ENCODE measurements at places on chromosomes 5 and 9.
A peak's percentile ranks its signal among the peaks of the same experiment; 100 is the strongest.

GRCh38 chr5:158466191-158466590 lies 607.2 kb upstream of the CLINT1 start:
- DNase-seq: no peak

DNA sequence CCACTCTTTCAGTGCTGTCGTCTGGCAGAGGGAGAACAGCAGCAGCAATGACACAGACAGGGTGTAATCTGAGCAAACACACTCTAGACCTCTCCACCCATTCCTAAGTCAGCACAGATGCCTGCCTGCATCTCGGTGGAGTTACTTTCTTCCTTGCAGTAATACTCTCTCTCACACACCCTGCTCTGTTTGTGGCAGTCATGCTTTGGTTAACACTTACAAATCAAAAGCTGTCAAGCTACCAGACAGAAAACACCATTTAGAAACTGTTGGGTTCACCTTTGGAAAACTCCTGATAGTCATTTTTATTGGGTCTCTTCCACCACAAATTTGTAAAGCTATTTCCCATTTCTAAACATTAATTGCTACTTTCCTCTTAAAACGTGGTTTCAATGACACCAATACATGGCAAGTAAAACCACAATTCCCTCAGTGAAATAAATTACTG lies 27.3 kb downstream of the LHFPL2 start:
- no peak for DNase-seq

DNA sequence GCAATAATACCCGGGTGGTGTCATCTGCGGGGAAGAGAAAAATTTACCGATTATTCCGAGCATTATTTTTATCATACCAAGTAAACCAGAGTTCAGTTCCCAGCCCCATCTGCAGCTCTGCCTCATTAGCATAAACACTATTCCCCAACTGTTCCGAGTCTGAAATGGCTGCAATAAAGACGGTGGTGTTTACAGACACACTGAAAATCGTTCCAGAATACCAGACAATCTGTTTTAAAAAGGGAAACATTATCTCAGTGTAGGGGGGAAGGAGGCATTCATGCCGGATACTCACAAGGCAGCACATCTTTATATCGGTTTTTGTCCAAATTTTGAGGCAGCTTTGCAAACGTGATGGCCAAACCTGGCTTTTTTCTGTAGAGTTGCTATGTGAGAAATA lies 70.3 kb upstream of the EPB41L4B start:
- DNase-seq: no peak

DNA sequence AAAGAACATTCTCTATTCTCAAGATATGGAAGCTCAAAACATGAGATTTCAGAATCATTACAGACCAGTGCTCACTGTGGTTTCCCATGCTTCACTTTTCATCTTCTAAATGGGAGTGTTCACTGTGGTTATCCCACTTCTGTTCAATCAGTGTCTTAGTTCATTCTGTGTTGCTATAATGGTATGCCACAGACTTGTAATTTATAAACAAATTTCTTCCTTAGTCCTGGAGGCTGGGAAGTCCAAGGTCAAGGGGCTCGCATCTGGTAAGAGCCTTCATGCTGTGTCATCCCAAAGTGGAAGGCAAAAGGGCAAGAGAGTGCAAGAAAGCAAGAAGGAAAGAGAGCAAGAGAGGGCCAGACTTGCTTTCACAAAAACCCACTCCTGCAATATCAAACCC lies 146.3 kb downstream of the TTC39B start:
- peak; percentile 76 for DNase-seq

GRCh38 chr5:165031371-165031770 lies 1526.0 kb downstream of the MAT2B start:
- no peak for DNase-seq

GRCh38 chr9:97593960-97594359 lies 39.2 kb downstream of the TSTD2 start:
- peak; percentile 15 for DNase-seq

GRCh38 chr5:68071736-68072135 lies 143.8 kb upstream of the PIK3R1 start:
- peak; percentile 59 for DNase-seq

DNA sequence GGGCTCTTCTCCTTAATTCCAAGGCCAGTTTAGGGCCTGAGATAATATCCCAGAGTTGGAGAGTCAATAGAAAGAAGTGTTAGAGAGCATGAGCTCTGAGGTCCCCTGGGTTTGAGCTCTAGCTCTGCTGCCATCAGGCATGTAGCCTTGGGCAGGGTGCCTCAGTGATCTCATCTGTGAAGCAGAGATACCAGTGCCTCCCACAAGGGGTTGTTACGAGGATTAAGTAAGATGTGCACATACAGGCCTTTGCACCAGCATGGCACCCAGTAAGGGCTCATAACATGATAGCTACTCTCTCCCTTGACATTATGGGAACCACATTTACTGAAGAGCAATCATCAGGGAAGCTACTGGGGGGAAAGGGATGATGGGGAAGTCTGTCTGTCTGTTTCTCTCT lies 265.7 kb downstream of the HSPA4 start:
- DNase-seq: no peak

- DNase-seq: no peak
Observed at GRCh38 chr5:15977851-15978250, 201.7 kb downstream of the MARCHF11 start.

- DNase-seq: peak; percentile 36
Observed at GRCh38 chr5:44774279-44774880, 34.4 kb upstream of the MRPS30 start.

GRCh38 chr5:55672477-55672911 lies 39.6 kb downstream of the SLC38A9 start:
- no peak for DNase-seq

DNA sequence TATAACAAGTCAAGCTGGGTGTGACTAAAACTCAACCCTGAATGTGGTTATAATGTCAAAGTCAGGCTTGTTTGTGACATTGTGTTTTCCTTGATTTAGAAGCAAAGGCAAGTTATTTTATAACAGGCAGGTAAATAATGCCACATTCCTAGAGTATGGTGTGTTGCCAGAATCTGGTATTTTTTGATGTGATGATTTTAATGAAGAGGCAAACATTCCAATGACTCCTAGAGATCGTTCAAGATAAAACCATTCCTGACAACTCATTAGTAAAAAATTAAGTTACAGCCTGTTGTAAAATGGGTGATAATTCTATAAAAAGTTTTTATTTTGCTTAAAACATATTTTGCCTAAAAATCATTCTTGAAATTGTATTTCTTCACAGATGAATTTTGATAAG lies 60.0 kb downstream of the RAB14 start:
- peak; percentile 45 for DNase-seq

DNA sequence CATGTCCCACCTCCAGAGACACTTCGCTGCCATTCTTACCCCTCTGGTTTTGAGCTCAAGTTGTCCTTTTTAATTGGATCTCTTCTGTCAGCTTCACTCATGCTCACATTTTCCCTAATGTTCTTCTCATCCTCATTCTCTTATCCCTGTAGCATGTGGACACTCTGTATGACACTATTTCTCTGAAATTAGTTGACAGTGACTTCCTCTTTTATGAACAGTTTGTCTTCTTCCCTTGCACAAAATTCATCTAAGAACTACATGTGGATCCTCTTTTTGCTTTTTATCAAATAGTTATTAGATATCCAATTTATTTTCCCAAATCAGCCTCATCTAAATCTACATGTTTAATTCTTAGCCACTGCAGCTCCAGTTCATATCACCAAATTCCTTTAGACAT lies 676.2 kb downstream of the MAT2B start:
- no peak for DNase-seq

GRCh38 chr5:127290019-127290945 lies at the start of gene MEGF10:
TSS of gene MEGF10 (plus strand) at chr5:127290796. CDS start at chr5:127331309, 40,513 bp downstream.
- DNase-seq: peak; percentile 65

DNA sequence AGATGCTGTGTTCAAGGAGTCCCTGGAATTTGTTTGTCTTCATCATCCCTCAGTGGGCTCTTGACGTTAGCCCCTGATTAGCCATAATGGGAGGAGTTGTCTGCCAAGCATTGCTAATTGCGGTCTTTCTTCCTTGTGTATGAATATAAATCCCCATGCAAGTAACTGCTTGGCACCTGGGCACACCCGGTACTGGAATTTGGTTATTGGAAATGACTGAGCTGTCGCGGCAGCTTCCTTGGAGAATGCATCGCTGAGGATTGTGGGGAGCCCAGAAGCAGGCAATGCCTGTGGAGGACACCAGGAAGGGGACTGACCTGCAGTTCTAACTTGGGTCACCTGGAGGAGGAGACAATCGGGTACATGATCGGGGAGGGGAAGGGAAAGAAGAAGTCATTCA lies 53.3 kb upstream of the CTSL start:
- DNase-seq: no peak

DNA sequence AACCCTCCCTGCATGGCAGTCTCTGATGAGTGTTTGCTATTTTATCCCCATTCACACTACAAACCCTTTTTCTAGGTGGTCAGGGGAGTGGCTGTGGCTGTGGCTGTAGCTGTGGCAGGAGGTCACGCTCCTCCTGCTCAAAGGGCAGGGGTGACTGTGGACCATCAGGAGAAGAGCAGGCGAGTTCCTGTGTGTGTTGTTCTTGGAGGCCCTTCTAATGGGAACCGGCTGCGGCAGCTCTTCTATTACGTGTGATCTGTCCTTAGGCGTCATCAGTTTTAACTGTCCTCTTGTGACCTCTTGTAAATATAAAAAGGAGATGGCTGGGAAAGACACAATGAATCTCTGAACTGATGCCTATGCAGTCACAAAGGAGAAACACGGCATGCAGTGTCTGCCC lies 65.1 kb downstream of the ANKH start:
- DNase-seq: peak; percentile 87

GRCh38 chr5:142904416-142904815 lies 134.2 kb downstream of the ARHGAP26 start:
- DNase-seq: peak; percentile 18

- DNase-seq: peak; percentile 58
Observed at GRCh38 chr5:117794847-117795246, 1193.5 kb downstream of the DTWD2 start.

- DNase-seq: peak; percentile 45
Observed at GRCh38 chr5:151772029-151772845, 483 bp downstream of the G3BP1 start.

- DNase-seq: peak; percentile 80
Observed at GRCh38 chr9:101465326-101465915, 29.8 kb upstream of the ALDOB start.

DNA sequence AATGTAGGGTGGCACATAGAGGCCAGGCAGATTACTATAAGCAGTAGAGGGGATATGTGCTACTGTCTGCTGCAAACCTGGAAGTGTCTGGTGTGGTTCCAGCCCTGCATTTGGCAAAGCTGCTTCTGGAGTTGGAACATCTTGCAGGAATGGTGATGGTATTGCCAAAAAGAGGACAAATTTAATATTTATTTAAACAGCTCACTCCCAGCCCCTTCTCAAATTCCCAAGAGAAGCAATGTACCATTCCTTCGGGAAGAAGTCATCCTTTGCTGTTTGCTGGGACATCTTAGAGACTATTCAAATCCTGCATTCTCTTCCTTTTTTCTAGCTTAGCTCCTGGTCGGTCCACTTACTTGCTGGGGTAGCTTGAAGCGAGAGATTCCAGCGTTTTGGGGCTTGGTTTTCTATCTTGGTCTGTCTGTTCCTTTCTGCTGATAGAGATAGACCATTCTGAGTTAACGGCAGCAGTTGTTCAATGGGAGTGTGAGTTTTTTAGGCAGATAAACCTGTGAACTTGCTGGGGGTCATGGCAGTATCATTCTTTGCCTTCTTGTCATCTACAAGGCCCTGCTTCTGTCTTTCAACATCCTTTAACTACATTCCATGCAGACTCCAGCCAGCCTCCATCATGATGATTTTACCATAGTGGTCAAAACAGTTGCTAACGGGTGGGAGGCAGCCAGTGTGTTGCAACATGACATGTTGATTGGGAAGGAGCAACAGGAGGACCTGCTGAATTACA lies 69.9 kb downstream of the RCL1 start:
- peak; percentile 3 for DNase-seq

- no peak for DNase-seq
Observed at GRCh38 chr5:23368393-23368792, 139.0 kb upstream of the PRDM9 start.

DNA sequence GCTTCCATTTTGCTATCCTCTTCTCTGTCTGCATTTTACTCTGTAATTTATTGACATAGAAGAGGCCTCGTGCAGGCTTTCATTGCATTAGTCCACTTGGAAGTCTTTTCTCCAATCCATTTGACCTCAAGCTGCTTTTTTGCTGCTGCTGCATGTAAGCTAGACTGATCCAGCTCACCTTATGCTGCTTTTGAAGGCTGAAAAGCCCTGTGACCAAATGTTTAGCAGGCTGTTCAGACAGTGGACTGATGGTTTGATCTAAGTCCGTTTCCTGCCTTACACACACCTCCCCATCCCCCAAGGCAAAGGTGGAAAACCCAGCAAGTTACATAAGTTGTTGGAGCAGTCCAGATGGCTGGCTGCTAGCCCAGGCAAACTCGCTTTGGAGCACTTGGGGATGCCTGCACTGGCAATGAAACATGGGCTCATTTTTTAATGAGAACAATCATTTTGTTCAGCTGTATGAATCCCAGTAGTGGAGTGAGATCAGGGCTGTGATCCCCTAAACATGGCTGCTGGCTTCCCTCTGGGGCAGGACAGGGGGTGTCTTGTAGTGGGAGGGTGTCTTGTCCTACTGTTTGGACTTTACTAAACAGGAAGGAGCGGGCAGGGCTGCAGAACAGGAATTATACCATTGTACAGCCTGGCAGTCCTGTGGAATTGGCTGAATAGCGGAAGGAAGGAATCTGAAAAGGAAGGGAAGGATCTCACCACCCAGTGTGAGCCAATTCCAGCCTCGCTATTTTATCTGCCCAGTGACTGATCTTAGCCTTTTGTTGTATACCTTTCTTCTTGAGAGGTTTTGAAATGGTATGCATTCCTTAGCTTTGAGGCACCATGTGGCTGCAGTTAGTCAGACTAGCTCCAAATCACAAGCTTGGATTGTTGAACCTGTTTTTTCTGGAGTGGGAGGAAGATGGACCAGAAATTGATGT lies 212.0 kb downstream of the ARHGAP26 start:
- peak; percentile 82 for DNase-seq

DNA sequence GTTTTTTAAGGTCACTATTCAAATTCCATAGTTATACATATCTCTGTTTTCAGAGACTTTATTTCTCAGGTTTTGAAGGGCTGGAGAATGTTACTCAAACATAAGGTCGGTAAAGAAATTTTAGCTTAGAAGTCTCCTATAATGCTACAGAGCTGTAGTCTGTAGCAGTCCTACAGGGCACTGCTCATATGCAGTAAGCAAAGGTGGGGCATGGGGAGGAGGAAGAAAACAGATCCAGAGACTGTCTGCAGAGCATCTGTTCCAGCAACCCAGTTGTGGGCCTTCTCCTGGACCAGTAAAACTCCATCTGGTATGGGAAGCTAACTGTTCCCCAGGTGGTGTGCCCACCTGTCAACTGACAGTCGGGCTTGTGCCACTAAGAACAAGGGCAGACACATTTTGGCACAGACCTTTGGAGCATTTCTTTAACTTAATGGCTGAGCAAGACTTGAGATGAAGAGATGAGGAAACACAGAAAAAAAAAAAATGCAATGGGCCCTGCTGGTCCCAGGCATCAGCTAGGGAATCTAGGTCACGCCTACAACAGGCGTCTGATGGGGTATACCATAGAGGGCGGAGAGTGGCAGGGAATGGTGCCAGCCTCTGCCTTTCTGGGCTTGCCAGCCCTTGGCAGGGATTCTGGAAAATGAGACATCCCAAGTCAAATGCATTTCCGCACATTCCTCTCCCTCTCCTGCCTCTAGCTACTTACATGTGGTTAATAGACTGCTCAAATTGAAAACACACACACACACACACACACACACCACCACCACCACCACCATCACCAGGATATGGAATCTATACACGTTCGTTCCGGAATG lies 218.9 kb downstream of the ARL15 start:
- no peak for DNase-seq
